T-helper 17 cell (primary cell): ENCODE measurements at places on chromosomes 3 and 15.
A peak's percentile ranks its signal among the peaks of the same experiment; 100 is the strongest.

- no peak for DNase-seq
These were observed 59.1 kb downstream of the SENP7 start for GRCh38 chr3:101453961-101454360.

DNA sequence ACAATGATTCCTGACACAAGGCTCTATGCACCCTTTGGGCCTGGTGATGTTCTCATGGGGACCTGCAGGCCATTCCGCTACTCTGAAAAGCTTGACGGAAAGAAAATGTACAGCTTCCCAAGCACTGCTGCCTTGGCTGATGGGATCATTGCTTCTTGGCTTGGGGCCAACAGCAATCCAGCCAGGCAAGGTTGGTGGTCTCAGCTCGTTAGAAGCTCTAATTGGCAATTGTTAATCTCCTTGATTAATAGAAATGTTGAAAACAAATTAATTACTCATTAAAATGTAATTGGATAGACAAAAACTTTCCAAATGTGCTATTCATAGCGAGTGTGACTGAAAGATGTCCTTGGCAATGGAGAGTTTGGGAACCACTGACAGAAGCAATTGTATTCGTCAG, 16.3 kb upstream of the MYZAP start:
- no peak for DNase-seq

- no peak for DNase-seq
These were observed 70.5 kb upstream of the GOLGA6B start for GRCh38 chr15:72584006-72584405.

DNA sequence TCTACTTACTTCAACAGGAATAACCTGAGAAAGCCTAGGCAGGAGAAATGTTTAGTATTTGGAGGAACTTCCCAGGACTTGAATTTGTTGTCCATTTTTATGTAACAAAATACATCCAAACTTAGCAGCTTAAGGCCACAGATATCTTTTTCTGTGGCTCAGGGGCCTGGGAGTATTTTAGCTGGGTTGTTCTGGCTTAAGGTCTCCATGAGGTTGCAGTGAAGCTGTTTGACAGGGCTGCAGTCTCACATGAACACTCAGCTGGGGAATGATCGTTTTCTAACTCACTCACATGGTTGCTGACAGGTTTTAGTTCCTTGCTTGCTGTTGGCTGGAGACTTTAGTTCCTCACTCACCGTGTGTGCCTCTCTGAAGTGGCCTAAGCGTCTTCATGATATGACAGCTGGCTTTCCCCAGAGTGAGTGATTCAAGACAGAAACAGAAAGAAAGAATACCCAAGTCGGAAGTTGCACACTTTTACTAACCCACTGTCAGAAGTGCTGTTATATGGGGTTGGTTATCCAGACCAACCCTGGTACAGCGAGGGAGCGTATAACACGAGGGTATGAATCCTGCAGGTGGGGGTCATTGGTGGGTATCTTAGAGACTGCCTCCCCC, 229.7 kb upstream of the TBL1XR1 start:
- peak; percentile 9 for DNase-seq

- no peak for DNase-seq
These were observed 49.4 kb downstream of the CHCHD6 start for GRCh38 chr3:126753191-126754160.

- no peak for DNase-seq
These were observed 41.5 kb downstream of the DLG1 start for GRCh38 chr3:197256836-197257444.

DNA sequence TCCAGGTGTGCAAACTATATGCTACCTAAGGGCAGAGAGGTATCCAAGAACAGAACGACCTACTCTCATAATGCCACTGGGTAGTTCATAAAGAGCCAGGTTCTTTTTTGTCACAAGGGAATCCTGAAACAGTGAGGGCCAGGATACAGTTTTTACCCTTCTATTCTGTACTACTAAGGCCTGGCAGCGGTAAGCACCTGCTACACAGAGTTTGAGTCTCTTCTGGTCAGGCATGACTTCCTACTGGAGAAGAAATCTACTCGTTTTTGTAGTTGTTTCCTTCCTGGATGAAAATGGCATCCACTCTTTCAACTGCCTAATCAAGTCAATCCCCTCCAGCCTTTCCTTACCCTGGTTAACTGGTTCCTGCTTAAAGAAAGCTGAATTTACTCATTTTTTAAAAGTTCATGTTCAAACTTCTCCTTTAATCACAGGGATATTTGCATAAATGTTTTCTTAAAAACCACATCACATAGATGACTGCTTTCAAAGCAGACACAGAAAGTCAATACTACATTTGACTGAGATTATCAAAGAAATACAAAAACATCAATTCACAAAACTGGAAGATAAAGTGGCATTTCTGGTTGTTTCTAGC, 40.0 kb downstream of the MAP4 start:
- no peak for DNase-seq

GRCh38 chr3:16906682-16907081, 21.9 kb downstream of the PLCL2 start:
- DNase-seq: no peak

GRCh38 chr3:195801251-195802183, 10.2 kb downstream of the MUC4 start:
- no peak for DNase-seq

- no peak for DNase-seq
These were observed 10.5 kb downstream of the PLXNA1 start for GRCh38 chr3:126993436-126993835.

DNA sequence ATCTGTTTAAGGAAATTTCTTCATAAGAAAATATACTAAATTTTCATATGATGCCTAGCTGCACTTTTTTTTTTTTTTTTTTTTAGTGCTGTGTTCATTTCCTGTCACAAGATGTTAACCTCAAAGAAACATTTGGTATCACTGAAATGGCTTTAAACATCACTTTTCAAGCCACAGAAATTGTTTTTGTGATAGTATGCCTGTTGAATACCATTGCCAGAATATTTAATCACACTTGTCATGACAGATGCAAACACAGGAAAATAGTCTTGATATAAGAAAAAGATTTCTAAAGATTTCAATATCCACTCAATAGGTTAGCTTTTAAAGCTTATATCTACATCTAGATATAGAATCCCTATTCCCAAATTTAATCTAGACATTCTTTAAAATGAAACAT, 608.5 kb upstream of the AGTR1 start:
- no peak for DNase-seq

DNA sequence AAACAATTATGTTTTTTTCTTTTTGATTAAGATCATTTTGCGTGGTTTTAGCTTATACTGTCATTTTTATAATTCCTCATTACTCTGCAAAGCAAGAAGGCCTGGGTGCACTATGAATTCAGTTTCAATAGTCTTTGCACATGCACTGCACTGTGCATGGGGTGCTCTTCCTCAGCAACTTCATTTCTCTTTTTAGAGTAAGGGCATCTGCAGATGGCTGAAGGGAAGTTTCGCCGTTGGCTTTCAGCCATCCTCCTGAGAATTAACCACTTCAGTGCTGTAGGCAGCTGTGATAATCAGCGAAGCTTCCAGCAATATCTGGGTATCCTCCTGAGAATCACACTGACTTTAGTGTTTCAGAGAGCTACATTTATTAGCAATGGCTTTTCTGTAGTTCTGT, 284.8 kb downstream of the GBE1 start:
- DNase-seq: no peak

GRCh38 chr15:40747685-40748631, 7.1 kb downstream of the RMDN3 start:
- DNase-seq: no peak
